Smooth muscle cell of the brain vasculature (primary cell): ENCODE measurements at places on chromosomes 7 and 10.

DNA sequence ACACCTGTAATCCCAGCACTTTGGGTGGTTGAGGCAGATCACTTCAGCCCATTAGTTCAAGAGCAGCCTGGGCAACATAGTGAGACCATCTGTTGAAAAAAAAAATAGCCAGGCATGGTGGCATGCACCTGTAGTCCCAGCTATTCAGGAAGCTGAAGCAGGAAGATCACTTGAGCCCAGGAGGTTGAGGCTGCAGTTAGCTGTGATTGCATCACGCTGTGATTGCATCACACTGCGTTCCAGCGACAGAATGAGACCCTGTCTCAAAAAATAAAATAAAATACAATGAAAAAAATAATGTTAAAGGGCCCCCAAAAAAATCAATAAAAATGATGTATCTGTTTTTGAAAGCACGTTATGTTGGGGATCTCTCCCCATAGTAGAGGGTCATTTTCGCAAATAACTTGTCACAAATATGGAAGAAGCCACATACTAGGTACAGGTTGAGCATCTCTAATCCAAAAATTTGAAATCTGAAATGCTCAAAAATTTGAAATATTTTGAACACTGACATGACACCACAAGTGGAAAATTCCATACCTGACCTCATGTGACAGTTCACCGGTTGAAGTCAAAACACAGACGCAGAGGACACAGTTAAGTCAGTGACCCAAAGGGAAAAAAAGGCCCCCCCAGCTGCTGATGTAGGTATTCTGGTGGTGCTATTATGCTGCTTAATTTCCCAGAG, 9.5 kb downstream of the CISD1 start:
- no peak for DNase-seq

- DNase-seq, result no peak
These were observed 363.9 kb downstream of the GALNT17 start for GRCh38 chr7:71495828-71496227.

DNA sequence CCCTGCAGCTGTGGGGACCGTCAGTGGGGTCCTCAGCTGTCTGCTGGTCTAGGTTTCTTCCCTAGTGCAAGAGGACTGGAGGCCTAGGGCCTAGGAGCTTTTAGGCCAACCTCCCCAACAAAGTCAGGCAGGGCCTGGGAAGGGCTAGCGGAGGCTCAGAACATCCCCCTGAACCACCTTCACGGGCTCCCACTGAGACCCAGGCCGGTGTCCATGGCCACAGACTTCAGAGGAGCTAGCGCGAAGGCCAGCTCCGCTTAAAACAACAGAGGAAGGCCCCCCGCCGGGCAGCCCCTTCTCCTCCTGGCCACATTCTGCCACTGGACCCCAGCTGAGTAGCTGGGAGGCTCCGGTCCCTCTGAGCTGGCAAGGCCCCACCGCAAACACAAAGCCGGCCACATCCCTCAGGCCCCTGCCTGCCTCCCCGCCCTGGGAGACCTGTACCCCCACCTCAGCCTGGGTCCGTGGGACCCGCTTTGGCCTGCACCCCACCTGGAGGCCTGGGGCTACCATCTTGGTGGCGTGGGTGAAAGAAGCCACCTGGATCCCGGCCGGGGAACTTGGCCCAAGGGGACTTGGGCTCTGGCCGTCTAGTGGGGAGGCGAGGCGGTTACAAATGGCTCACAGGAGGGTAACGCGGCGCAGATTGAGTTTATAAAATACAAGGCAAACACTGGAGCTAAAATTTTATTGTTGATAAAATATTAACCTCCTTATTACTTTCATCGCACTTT, 5.4 kb upstream of the UNCX start:
- no peak for DNase-seq

DNA sequence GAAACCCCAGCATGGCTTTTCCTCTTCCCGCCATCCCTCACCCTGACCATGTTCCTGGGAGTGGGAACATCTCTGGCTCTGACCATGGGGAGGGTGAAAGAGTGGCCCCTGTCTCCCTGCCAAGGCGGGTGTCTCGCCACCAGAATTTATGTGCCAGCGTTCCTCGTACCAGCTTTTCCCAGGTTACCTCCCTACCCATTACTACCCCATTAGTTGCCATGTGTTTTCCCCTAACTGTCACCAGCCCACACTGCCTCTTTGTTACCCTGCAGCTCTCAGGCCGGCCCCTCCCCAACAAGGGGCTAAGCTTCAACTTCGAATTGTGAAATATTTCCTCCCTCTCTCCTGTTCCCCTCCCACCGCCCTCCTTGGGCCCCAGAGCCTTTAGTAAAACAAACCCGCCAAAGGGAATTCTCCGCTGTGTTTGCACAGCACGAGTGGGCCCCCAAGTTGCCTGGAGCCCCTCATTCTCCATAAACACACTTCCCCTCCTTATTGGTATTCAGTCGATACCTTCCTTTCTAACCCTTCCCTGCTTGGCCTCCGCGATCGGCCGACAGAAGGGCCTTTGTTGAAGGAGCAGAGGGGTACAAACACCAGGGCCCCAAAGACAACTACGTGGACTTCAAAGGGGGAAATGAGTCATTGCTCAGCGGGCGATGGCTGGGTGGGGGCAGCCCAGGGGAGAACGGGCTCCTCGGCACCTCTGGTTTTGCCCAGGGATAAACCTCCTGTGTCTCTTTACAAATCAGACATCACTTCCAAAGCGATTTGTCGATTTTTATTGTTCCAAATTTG, 45.5 kb downstream of the SLIT1 start:
- DNase-seq, result no peak

DNA sequence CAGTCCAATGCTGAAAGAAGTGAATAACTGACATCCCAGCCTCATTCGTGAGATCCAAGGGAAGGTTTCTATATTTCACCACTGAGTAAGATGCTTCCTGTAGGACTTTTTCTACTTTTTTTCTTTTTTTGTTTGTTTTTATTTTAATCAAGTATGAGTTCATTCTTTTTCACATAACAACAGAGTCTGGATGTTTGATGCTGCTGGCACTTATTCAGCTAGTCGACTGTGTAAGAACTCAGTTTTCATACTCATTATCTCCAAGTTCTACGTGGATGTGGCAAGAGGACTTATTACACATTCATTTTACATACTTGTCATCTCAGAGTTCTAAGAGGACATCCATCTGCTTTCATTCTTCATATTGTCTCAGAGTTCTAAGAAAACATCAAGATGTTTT, 86.9 kb downstream of the CPXM2 start:
- no peak for DNase-seq

DNA sequence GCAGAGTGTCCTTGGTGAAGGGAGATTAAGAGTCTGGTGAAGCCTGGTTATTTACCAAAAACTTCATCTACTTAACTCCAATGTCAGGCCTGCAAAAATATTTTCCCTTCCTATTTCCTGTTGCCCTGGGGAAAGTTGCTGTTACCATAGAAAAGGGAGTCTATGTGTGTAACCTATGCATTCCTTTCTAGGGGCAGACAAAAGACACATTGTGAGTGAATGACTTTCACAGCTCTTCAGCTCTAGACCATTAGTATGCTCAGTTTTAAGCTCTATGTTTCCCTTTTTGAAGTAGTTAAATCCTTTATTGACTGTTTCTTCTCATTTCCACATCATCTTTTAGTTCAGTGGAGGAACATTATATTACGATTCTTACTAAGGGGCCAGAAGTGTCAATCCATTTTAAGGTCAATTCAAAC, 45.6 kb upstream of the SGCE start:
- DNase-seq, result no peak

DNA sequence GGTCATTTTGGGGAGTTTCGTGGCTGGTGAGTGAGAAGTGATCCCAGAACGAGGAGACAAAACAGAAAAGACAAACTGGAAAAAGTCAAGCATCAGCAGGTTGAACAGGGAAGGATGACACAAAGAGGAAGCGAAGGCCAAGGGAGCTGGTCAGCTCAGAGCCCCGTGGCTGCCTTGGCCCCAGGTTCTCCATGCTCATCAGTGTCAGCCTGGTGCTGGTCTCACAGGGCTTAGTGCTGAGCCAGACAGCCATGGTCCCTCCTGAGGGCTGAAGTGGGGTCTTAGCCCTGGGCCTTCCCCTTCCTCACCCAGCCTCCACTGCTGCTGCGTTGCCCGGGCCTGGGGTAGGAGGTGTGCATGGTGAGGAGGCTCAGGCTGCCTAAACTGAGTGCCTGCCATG, 183.6 kb downstream of the PFKFB3 start:
- no peak for DNase-seq

- no peak for DNase-seq
These were observed 275.4 kb upstream of the PFKP start for GRCh38 chr10:2791774-2792443.

DNA sequence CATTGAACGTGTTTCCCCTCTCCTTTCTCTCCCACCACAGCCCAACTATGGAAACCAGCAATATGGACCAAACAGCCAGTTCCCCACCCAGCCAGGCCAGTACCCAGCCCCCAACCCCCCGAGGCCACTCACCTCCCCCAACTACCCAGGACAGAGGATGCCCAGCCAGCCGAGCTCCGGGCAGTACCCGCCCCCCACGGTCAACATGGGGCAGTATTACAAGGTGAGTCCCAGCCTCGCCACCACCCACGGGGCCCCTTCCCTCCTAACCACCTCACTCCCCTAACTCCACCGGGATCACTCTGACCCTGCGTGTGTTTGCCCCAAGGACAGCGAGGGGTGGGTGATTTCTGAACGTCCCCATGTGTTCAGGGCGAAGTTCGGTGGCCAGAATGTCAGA, 50.8 kb upstream of the PPIF start:
- DNase-seq, result no peak

- no peak for DNase-seq
These were observed 141.9 kb upstream of the SAMD8 start for GRCh38 chr10:74969530-74969929.

DNA sequence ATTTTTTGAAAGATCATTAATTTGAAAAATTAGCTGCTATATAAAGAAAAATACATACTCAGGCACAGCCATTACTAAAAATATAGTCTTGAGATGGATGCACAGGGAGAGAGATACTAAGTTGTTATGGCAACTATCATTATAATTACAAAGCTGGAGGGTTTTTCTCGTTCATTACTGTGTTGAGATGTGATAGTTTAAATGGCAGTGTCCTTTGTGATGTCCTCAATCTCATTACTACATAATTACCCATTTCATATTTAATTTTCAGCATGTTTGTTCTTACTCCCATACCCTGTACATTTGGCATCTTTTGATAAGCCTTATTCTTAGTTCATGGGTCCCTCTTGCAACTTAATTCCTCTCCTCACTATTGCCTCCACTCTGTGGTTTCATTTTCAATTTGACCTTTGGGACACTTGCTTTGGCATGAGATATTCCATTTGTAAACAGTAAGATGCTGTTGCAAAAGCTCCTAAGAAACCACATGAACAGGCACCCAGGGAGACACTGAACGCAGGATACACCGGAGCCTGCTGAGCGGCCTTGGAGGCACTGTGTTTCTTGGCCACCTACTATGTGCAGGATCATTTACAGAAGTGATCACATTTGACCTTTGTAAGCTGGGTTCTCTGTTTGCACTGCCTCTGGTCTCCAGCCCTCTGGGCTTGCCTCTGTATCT, 4.8 kb upstream of the CPXM2 start:
- no peak for DNase-seq

GRCh38 chr7:23373151-23374004, 74.2 kb downstream of the MALSU1 start:
- no peak for DNase-seq

DNA sequence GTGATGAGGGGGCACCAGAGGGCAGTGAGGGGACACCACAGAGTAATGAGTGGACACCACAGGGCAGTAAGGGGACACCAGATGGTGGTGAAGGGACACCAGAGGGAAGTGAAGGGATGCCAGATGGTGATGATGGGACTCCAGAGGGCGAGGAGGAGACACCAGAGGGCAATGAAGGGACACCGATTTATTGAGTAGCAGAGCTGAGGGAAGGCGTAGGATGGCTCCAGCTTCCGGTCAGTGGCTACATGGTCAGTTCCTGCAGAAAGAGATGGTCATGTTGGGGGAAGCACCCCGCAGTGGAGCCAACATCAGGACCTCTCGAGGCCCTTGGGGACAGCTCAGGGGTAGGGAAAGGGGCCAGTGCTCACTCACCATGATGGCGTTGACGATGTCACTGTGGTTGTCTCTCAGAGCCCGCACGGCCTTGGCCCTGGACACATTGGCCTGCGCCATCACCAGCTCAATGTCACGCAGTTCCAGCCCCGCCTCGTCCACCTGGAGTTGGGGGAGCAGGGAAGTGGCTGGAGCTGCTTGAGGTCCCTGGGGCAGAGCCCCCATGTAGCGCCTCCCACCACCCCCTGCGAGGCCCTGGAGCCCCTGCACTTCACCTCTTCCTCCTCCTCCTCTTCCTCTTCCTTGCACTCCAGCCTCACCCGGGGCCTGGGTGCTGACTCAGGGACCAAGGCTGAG, 8.4 kb downstream of the NACAD start:
- no peak for DNase-seq

GRCh38 chr7:20220921-20221547, 3.9 kb upstream of the MACC1 start:
- DNase-seq, result no peak

DNA sequence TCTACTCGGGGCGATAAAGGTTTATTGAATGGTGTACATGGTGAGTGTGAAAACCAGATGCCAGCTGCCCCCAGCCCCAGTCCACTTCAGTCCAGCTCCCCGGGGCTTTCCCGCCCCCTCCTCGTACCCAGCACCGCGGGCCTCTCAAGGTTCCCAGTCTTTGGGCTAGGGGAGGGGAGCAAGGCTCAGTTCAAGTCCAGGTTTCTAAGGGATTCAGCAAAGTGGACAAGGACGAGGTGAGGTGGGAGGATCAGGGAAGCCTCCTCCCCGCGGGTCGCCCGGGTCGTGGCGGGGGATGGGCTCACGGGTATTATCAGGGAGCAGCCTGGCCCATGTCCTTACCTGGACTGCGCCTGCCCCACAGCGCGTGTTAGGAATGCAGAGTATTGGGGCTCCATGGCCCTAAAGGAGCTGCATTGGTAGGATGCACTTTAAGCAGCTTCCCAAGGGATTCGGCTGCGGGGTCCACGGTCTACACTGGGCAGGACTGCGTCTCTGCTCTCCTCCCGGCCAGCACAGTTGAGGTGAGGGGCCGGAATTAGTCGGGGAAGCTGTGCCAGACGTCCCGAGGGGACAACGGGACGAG, 541 bp upstream of the PFKFB3 start:
- DNase-seq, result no peak

DNA sequence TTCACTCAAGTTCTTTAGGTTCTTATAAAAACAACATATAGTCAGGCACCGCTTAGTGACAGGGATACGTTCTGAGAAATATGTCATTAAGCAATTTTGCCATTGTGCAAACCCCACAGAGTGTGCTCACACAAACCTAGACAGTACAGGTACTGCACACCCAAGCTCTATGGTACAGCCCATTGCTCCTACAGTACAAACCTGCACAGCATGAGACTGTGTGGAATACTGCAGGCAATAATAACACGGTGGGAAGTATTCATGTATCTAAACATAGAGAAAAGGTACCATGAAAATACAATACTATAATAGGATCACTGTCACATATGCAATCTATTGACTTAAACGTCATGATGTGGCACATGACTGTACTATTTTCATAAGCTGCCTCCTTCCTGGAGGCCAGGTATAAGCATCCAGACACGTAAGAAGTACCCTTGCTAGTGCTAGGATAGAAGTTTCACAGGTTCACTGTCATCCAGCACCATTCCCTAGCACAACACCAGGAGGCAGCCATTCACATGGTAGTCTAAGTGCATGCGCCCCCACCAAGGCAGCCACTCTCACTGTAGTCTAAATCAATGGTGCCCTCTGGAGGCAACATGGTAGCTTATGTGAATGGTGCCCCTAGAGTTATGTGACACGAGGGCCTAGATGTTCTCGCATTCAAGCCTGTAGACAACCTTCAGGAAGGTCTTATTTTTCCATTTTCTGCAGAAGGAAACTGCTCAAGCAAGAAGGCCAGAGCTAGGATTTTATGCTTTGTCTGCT, 98.5 kb downstream of the ARHGAP22 start:
- DNase-seq, result no peak
